HuH-7 (cell line): ENCODE measurements at places on chromosomes 4 and X.
A peak's percentile ranks its signal among the peaks of the same experiment; 100 is the strongest.

DNA sequence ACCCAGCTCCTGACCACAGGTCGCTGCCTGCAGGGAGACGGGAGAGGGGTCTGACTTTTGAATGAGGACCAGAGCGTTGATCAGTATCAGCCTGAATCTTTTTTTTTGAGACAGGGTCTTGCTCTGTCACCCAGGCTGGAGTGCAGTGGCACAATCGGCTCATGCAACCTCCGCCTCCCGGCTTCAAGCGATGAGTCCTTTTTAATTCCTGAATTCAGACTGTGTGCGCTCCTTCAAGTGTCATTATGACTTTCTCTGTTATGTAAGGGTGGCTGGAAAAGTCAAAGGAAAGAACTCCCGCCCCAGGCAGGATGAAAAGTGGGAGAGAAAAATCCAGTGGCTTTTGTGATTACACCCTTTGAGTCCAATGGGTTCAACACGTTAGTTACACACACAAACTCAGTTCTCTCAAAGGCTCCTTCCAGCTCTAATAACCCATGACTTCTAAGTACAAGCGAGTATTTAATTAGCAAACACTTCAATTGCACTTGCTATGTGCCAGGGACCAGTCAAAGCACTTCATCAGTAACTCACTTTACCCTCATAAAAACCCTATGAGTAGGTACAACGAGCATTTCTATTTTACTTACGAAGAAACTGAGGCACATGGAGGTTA, 44.4 kb downstream of the PDHA1 start:
- no peak for DNase-seq

DNA sequence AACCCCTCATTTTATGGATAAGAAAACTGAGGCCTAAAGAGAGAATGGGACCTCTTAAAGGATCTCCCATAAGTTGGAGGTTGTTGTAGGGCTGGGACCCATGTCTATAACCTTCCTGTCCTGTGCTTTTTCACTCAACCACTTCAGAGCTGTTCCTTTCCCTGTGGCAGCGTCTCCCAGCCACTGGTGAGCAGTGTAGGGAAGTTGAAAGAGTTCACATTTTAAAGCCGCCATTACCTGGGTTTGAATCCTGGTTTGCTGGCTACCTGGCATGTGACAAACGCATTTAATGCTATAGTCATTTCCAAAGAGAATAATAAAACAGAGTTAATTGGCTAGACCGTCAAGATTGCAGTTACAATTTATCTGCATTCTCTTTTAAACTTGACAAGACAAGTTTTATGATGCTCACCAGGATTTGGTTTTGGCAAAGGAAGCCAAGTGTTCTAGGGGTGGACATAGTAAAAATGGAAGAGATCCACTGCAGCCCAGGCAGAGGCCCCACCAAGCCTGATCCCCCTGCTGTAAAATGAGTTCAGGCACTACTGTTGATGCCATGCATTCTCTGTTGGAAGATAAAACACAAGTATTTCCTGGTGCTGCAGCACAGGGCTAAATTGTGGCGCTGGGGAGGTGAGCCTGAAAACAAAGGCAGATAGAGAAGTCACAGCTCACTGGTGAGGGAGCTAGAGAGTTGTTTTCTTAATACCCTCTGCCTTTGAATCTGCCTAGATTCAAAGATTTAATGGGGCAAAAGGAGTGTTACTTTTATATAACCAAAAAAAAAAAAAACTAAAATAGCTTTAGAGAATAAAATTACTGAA, 218.7 kb downstream of the NWD2 start:
- DNase-seq = no peak

- no peak for DNase-seq
Observed at GRCh38 chr4:139853309-139853708, 187.7 kb downstream of the MGST2 start.

DNA sequence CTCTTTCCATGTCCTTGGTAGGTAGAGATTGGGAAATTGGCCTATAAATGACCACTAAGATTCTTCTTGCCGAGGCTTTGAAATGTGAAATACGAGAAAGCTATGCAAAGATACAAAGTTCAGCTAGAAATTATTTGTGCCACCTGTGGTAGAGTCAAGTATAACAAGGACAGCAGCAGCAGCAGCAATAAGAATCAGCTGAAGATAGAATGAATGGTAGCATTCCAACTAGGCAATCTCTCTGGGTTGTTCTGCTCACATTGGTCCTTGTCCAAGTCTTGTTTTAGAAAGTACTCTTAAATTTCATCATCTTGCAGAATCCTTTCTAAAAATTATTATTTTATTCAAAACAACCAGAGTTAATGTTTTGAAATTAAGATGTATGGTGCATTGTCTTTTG, 67.8 kb upstream of the PCDH10 start:
- DNase-seq = no peak

DNA sequence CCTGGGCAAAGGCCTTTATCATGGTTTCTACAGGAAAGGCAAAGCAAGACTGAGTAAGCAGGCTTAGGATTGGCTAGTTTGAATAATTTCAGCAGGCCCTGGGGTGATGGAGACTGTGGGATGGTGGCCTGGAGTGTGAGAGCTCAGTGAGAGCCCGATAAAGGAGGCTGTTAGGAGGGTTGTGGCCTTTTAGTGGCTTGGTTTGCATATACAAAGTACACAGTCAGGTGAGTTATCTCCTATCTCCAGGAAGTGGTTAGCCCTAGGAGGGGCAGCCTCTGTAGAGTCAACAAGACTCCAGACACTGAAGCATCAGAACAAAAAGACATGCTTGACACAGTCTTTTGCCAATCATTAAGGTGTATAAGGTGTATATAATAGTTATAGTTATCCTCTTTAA, 157.2 kb downstream of the CFAP299 start:
- DNase-seq = no peak

DNA sequence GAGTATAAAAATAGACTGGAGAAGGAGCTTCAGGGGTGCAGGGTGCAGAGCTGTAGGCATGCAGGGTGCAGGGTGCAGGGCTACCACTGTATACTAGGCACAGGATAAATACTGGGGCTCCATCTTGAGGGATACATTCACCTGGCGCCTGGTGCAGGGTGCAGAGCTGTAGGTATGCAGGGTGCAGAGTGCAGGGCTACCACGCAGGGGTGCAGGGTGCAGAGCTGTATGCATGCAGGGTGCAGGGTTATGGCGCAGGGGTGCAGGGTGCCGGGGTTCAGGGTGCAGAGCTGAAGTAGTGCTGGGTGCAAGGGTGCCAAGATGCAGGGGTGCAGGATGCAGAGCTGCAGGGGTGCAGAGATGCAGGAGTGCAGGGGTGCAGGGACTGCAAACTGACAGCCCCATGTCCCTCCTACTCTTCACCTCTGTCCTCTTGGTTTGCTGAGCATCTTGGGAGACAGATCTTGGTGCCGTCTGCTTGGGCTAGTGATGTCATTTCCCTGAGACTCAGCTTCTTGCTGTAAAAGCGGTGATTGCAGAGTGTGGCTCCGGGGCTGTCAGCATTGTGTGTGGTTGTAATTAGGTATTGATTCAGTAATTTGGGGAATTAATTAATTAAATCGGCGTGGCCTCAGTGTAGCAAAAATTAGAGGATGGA, 91.2 kb downstream of the ADRA2C start:
- DNase-seq = no peak

GRCh38 chr4:15725608-15726007, 22.7 kb downstream of the BST1 start:
- DNase-seq = no peak

GRCh38 chrX:2654436-2655340, 36.4 kb upstream of the CD99 start:
- peak; percentile 36 for DNase-seq

DNA sequence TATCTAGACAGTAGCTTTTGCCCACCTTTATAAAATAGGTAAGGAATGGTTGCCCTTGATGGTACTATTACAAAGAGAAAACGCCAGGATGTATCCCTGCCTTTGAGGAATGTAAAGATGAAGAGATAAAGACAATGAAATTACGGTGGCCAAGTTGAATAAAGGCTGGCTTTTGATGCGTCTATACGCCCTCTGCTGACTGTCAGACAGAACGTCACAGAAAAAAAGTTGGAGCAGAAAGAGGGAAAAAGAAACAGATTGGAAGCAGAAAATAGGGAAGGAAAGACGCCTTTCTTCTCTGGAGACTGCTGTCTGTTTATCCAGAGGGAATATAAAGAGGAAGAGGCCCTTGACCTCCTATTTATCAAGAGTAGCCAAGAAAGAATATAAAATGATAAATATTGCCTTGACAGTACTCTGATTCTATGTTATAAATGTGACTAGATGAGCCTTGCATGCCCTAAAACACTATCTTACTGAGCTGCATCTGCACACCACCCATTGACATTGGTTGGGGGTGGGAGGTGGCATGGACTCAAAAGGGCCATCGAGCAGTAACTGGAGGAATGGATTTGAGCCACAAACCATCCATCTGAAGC, 30.6 kb downstream of the PCDH19 start:
- no peak for DNase-seq

DNA sequence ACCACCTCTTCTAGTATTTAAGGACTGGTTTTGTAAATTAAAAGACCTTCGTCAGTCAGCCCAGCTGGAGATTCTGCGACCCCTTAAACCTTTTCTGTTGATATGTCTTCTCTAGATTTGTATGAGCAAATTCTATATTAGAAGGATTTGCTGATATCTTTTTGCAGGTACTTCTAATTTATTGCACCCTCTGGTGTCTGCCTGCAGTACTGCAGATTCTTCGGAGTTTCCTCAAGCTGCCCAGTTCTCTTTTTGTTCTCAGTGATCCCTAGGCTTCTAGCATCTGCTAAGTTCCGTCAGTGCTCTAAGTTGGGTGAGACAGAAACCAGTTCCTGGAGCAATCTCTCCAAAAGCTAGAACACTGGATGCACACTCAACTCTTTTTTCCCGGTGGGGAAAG, 545.2 kb downstream of the C4orf33 start:
- DNase-seq = no peak

DNA sequence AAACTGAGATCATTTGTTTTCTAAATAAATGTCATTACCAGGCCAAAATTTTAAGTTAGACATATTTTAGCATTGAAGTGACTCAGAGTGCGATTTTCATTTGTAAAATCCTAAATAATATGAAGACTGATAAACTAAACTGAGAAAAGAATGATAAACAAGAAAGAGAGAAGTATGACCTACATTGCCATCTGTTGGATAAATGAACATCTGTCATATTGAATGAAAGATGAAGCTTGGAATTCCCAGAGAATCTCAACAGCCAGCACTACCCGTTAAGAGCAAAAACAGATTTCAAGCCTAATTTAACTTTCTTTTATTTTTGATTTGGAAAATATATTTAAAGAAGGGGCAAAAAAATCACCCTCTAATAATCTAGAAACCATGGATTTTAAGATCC, 591.0 kb upstream of the ATOH1 start:
- no peak for DNase-seq

DNA sequence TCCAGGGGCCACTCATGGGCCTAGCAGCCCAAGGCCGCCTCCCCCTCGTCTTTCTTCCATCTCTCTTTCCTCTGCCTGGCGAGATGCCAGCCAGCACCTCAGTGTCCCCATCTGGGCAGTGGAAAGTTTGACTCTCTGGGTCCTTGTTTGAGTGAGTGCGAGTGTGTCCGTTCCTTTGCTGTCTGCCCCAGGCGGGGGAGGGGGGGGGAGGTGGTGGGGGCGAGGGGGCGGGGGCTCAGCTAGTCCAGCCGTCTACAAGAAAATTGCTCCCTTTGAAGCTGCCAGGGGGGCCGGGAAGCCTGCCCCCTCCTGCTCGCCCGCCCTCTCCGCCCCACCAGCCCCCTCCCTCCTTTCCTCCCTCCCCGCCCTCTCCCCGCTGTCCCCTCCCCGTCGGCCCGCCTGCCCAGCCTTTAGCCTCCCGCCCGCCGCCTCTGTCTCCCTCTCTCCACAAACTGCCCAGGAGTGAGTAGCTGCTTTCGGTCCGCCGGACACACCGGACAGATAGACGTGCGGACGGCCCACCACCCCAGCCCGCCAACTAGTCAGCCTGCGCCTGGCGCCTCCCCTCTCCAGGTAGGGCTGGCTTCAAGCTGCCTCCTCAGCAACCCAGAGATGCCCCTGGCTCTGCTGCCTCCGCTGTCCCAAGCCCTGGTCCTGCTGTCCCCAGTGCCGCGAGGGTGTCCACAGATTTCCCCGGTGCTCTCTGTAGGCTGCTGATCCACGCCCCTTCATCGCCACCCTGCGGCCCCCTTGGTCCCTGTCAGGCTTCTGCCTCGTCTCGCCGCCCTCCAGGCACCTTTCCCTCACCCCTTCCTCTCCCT, at the start of gene BGN:
BGN (plus strand) TSS at position 440 of the 821 bp plus-strand sequence. CDS start 9,652 bp downstream, outside the sequence.
- DNase-seq = peak; percentile 78

DNA sequence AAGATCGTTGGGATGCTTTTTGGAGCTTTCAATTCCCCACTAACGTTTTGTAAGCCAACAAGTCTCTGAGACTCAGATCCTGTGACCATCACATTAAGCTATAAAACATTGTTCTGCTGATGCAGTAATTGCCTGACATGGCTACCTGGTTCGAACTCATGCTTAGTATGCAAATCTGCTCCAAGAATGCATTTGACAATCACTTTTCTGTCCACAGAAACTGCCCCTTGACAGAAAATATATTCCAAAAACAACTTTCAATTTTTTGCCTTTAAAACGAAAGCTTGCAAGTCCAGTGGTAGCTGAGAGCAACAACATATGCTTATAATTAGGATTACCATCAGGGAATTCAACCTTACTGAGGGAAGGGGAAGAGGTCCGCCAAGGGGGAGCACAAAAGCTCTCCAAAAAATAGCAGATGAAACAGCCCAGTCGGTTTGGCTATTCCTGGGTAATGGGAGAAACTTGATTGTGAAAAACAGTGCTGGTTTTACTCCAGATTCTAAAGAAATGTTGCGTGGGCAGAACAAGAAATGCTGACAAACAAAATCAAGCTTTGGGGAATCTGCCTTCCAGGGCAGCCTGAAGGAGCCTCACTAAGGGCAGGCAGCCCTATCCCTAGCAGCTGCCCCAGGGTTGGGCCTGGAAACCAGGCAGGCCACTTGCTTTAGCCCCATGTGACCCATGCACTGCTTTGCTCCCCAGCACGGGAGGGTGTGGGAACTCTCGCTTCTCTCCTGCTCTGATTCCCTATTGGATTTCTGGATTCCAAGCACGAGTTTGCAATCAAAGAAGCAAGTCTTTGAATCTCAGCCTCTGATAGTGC, 160.7 kb upstream of the LDB2 start:
- DNase-seq = no peak

GRCh38 chrX:103220511-103221323, 5.8 kb downstream of the BEX4 start:
- no peak for DNase-seq

GRCh38 chrX:31545726-31546125, 473.9 kb upstream of the FTHL17 start:
- no peak for DNase-seq

DNA sequence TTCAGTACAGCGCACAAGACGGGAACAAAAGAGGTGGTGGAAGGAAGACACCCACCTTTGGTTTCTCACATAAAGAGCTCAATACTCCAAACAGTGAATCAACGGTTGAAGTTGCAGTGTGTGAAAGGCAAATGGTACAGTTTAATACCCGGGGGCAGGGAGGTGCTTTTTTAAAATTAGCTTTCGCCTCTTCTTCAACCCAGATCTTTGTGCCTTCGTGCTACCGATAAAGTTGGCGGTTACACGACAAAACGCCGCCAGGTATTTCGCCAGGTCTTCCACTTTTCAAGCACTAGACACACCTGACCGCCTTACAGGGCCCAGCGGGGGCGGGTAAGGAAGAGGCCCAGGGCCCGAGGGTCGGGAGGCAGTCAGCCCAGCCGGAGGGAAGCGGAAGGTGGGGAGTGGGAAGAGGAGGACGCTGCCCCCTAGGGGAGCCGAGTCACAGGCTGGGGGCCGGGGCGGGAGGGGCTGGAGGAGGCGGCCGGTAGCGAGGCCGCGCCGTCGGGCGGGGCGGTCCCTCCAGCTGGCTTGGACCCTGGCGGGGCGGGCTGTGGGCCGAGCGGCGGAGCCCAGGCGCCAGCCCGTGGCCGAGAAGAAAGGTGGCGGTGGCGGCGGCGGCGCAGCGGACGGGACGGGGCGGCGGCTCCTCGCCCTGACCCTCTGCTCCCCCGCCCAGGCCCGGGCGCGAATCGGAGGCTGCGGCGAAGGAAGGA, 16.0 kb downstream of the UTP3 start:
- peak; percentile 75 for DNase-seq
